ENCODE measurements at places on chromosomes 3 and 15.

DNA sequence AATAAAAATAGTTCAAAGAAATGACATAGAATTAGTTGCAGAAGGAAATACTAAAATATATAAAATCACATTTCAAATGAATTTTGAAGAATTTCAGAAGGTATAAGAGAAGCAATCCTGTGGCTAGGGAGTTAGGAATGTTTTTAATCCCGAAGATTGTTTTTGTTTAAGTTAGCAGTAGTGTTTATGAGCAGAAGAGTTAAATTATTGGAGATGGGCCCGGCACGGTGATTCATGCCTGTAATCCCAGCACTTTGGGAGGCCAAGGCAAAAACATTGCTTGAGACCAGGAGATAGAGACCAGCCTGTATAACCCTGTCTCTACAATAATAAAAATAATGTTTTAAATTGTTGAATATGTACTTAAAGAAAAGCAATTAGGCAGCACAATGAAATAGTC, 432.5 kb downstream of the MFSD1 start:
- no peak for DNase-seq

GRCh38 chr3:54717506-54717905, 210.4 kb downstream of the LRTM1 start:
- no peak for DNase-seq

DNA sequence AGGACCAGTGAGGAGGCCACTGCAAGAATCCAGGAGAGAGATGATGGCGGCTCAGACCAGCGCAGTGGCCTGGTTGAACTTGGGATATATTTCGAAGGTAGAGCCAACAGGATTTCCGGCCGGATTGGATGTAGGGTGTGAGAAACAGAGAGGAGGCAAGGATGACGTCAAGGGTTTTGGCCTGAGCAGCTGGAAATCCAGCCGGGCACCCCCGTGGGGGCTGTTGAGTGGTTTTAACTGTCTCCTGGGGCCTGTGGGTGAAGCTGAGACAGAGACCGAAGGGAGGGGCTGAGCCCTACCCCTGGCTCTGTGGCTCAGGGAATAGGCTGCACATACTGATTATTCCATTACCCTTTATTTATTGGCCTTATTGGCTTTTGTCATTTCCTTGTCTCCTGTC, 45.7 kb downstream of the EXOG start:
- DNase-seq: no peak

DNA sequence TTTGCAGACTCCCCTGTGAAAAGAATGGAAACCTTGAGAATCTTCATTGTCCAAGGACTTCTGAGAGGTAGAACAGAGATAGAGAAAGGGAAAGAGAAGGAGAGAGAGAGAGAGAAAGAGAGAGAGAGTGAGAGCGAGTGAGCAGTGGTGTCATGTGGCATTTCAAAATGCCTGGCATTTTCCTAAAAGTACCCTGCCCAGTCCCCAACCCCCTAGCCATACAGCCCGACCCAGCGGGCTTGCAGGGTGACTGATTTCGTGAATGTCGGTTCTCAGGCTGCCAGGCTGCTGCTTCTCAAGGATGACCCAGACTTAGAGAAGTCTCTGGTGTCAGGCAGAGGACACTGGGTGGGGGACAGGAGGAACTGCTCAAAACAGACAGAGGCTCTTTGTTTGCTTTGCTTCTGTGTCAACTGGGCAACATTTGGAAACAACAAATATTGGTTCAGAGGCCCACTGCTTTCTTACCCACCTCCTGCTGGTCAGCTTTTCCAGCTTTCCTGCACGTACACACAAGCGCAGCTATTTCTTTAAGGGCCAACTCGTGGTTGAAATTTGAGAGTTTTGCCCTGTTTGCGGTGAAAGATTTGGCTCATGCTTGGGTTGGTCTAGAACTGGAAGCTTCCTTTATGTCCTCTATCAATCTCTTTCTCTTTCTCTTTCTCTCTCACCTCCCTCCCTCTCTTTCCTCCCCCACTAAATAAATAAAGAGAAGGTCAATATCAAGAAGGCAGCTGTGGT, 3.7 kb upstream of the TF start:
- no peak for DNase-seq

GRCh38 chr15:47027322-47027946, 689.9 kb upstream of the SEMA6D start:
- DNase-seq: no peak

All from stimulated activated CD4-positive, alpha-beta T cell treated with anti-CD3 and anti-CD28 coated beads, Interleukin-4, amount 100 ng/mL, for 1 hour (primary cell).